ENCODE measurements at places on chromosomes 5 and 9.
A peak's percentile ranks its signal among the peaks of the same experiment; 100 is the strongest.

DNA sequence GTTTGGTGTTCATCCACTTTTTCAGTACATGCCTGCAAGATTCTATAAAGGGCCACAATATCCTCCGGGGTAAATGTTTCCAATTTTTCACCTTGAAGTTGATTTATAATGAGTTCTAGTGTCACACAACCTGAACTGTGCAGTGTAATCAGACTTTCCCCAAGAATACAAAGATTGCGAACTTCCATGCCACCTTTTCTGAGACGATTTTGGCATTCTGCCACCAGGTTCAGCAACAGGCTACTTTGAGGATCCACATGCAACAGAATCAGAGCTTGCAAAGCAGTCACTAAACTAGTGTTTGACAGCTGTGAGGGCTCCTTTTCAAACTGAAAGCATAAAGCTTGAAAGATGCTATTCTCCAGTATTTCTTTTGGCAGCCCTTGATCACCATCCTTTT lies 1.6 kb downstream of the FASTKD3 start:
- DNase-seq, result no peak

- no peak for DNase-seq
Measured at GRCh38 chr9:86353655-86354010, 577 bp downstream of the TUT7 start.

- no peak for DNase-seq
Measured at GRCh38 chr9:89052470-89053097, 61.3 kb downstream of the S1PR3 start.

DNA sequence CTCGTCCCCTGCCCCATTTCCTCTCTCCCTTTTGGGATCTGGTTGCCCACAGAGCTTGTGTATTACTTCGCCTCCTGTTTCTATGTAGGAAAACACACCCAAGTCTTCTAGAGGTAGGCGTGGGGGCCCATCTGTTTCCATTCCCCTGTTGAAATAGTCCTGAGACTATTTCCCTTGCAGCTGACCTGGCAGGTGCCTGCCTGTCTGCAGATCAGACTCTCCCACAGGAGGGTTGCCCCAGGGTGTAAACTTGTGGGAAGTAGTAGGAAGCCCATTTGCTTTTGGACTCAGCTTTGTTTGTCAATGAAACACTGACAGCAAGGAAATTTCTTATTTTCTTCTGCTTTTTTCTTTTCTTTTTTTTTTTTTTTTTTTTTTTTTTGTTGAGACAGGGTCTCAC lies 16.3 kb upstream of the GARNL3 start:
- no peak for DNase-seq

DNA sequence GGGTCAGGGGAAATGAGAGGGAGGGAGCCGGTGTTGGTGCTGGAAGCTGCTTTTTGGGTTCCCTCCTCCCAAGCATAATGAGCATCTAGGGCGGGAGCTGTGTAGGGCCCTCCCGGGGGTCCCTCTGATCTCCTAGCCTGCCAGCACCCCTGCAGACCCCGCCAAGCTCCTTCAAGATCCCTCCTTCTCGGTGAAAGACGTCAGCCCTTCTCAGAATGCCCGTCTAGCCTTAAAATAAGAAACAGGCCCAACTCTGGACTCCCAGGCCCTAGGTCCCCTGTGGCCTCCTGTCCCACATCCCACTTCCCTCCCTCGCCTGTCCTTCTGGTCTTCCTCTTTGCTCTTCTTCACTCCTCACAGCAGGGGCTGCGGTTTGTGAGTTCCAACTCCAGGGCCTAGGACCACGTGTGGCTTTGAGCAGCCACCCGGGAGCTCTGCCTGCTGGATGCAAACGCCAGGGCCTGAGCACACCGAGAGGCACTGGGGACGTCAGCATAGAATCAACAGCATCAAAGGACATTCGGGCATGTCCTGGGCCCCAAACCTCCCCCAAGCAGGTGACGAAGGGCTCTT lies 8.8 kb upstream of the SCGB3A1 start:
- no peak for DNase-seq

- DNase-seq, result no peak
Measured at GRCh38 chr9:99760421-99760820, 61.3 kb upstream of the NR4A3 start.

DNA sequence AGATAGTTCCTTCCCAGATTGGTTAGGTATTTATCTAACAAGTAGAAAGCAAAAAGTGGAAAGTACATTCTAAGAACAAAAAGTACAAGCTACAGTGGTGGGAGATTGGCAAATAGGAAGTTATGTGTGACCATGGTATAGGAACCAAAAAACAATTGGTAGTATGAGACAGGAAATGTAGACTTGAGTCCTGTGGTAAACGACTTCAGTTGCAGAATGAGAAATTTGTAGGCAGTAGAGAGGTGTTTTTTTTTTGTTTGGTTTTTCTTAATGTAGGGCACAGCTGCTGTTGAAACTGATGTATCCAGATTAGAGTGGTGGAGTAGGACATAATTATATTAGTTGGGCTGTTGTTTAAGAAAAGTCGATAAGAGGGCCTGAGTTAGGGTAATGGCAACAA lies 72.0 kb downstream of the CCNH start:
- DNase-seq, result no peak

GRCh38 chr5:143065185-143065965 lies 295.2 kb downstream of the ARHGAP26 start:
- no peak for DNase-seq

DNA sequence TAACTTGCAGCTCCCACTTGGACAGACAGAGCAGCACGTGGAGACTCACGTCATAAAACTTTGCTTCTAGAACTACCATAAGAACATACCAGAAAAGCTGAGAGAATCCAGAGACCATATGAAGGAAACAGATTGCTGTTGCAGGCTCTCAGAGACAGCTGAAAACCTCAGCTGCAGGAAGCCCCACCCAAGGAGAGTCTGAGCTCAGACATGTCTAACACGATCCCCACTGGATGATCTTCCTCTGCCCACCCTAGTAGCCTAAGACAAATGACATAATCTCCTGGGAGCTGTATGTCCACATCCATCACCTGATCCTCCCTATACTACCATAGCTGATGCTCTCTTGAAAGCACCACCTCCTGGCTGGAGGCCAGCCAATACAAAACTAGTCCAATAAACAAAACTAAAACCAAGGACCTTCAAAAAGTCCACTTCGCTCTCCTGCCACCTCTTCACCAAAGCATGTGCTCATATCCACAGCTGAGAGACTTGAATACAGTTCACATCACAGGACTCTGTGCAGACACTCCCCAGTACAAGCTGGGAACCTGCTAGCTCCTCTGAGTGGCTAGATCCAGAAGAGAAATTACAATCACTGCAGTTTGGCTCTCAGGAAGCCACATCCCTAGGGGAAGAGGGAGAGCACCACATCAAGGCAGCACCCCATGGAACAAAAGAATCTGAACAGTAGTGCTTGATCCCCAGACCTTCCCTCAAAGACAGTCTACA lies 257.4 kb downstream of the TRIM36 start:
- DNase-seq, result no peak

- no peak for DNase-seq
Measured at GRCh38 chr5:168826246-168826725, 247.1 kb upstream of the PANK3 start.

DNA sequence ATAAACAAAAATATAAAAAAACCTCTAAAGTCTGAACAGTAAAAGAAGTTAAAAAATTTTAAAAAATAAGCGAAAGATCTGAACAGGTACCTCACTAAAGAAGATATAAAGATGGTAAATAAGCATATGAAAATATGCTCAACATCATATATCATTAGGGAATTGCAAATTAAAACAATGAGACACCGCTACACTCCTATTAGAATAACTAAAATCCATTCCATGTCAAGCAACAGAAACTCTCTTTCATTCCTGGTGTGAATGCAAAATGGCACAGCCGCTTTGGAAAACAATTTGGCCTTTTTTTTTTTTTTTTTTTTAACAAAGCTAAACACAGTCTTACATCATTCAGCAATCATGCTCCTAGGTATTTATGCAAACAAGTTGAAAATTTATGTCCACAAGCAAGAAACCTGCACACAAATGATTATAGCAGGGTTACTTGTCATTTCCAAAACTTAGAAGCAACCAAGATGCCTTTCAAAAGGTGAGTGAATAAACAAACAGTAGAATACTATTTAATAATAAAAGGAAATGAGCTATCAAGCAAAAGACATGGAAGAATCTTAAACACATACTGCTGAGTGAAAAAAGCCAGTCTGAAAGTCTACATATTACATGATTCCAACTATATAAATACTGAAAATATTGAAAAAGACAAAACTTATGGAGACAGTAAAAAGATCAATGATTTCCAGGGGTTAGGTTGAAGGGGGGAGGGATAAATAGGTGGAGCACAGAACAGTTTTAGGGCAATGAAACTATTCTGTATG lies 22.1 kb downstream of the ANXA1 start:
- no peak for DNase-seq

DNA sequence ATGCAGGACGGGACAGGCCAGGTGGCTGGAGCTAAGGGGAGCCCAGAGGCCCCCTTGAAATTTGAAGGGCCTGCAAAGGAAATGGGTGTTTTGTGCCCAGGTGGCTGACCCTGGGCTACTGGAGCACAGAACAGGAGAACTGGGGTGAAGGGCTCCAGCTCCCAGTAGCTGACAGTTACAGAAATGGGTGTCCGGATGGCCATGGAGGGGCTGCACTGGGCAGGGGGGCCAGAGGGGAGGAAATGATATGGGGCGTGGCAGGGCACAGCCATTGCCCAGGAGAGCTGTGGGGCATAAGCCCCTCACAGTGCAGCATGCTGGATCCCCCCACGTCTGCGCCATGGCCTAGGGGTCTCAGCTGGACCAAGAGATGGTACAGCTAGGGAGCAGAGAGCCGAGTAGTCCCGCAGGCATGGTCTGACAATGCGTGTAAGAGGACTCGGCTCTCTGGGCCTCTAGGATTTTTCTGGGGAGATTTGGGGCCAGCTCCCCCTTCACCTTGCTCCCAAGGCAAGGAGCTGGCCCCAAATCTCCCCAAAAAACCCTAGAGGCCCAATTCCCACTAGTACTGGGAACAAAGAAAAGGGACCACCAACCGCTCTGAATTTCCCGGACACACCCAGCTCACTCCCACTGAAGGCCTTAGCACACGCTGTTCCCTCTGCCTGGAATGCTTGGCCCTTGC lies 7.9 kb upstream of the CARD19 start:
- no peak for DNase-seq

- DNase-seq, result peak; percentile 0
Measured at GRCh38 chr5:131008329-131008728, 156.7 kb downstream of the HINT1 start.

GRCh38 chr9:4689021-4689420 lies 9.7 kb downstream of the CDC37L1 start:
- DNase-seq, result no peak

GRCh38 chr9:87592554-87593358 lies 95.1 kb downstream of the DAPK1 start:
- DNase-seq, result no peak

DNA sequence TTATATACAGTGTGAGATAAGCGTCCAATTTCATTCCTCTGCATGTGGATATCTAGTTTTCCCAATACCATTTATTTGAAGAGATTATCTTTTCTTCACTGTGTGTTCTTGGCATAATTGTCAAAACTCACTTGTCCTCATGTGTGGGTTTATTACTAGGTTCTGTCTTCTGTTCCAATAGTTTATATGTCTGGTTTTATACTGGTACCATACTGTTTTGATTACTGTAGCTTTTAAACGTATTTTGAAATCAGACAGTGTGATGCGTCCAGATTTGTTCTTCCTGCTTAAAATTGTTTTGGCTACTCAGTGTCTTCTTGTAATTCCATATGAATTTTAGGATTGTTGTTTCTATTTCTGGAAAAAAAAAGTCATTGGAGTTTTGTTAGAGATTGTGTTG lies 10.2 kb downstream of the NDUFAF2 start:
- DNase-seq, result no peak

- DNase-seq, result no peak
Measured at GRCh38 chr5:141845371-141845851, 32.8 kb downstream of the PCDH1 start.

- DNase-seq, result peak; percentile 84
Measured at GRCh38 chr9:126471084-126471624, 142.6 kb upstream of the LMX1B start.

GRCh38 chr9:19130436-19130835 lies 3.1 kb upstream of the PLIN2 start:
- no peak for DNase-seq

DNA sequence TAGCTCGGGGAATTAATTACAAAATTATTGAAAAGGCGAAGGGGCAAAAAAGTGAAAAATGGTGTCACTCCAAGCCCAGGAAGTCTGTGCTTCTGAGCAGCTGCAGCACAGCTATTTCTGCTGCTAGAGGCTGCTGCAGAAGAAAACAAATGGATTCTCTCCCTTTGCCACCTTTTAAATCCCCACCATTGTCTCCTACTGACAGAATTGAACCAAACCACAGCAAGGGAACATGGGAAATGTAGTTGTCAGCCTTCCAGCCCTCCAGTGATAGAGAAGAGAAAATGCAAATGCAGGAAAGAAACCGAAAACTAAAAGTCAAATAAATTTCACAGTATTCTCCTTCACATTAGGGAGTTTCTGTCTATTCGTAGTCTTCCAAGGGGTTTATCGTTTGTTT lies 33.4 kb upstream of the CDC42SE2 start:
- no peak for DNase-seq

- DNase-seq, result no peak
Measured at GRCh38 chr5:110460837-110461236, 265.6 kb downstream of the TMEM232 start.

- no peak for DNase-seq
Measured at GRCh38 chr5:91384671-91385430, 1.7 kb upstream of the ARRDC3 start.

- no peak for DNase-seq
Measured at GRCh38 chr5:16733331-16734006, 116.7 kb upstream of the RETREG1 start.

DNA sequence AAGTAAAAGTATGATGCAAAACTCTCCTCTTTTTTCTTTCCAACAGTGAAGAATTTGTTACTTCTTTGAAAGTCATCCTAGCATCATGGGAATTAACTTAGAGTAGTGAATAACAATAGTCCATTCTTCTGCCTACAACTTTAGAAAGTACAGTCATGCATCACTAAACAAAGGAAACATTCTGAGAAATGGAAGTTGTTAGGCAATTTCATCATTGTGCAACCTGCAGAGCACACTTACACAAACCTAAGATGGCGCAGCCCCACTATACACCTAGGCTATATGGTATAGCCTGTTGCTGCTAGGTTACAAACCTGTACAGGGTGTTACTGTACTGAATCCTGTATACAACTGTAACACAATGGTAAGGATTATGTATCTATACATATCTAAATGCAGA lies 1209.3 kb upstream of the C9orf72 start:
- no peak for DNase-seq

DNA sequence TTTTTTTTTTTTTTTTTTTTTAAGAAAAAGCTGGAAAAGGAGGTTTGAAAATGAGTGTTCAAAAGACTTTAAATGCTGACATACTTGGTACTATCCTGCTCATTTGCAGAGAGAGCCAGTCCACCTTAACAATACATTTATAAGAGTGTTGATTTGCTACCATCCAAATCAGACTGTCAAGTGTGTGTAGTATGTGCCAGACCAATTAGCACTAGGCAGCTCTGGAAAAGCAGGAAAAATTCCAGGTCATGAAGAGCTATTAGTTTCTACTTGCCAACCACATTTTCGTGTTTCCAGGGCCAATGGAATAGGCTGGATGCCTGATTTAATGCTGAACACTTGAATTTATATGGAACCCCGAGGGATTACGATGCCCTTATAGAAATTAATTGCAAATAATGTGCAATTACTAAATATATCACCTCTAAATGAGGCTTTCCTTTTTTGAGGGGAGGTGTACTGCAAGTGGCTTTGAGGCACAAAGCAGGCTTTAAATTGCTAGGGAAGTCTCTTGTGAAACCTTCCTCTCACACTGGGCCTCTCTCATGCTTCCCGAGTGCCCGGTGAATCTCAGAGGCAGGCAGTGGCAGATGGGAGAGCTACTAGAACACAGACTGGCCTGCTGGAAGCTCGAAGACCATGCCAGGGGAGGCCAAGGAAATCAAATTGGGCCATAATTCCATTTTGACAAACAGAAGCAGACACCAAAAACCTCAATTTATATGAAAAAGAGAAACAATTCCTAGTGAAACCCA lies 178.7 kb downstream of the PPP2R2B start:
- no peak for DNase-seq

Measured in NK-92 treated with Interleukin-12 subunit alpha and Interleukin-12 subunit beta, amount 100 ng/mL, for 24 hours (cell line).